Right lung (tissue), 10 donors: ENCODE measurements at places on chromosomes 6 and 20. TPM values are rescaled to one million over a fixed set of nuclear protein-coding genes. Genes with fewer than 3 reads are reported as not detected.
A peak's percentile ranks its signal among the peaks of the same experiment; 100 is the strongest.

DNA sequence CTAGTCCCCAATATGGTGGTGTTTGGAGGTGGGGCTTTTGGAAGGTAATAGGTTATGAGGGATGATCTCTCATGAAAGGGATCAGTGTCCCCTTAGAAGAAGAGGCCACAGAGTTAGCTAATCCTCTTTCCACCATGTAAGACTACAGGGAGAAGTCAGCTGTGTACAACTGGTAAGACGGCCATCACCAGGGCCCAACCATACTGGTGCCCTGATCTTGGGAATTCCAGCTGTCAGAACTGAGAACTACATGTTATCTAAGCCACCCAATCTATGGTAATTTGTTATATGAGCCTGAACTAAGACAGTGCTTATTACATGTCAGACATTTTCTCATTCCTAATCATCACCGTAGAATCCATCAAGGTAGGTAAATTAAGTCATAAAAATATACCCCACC lies 77.7 kb upstream of the ZNF217 start:
- no peak for DNase-seq

DNA sequence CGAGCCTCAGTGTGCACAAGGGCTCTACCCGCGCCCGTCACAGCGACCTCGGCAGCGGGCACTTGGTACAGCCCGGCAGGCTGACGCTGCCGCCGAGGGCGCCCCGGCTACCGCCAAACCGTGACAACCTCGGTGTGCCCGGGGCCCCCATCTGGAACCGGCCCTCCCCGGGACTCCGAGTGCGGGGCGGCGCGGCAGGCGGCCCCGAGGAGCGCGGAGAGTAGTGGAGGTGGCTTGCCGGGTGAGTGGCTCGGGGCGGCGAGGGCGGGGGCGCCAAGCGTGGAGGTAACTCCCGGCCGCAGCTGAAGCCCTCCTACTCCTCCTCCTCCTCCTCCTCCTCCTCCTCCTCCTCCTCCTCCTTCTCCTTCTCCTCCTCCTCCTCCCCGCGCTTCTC lies at the start of gene ISM1:
Gene ISM1, plus strand, starts transcription at position 371 of the 394 bp plus-strand sequence. CDS start 503 bp downstream, outside the sequence.
- DNase-seq, result no peak

The COL19A1 gene
- polyA plus RNA-seq, result 0.84 TPM

The BNIP5 gene
- polyA plus RNA-seq, result not detected

GRCh38 chr6:8335896-8336295 lies 99.4 kb downstream of the SLC35B3 start:
- DNase-seq, result no peak

- DNase-seq, result no peak
Observed at GRCh38 chr6:129130106-129130505, 247.2 kb downstream of the LAMA2 start.

GRCh38 chr6:164107297-164107995 lies 692.9 kb downstream of the QKI start:
- DNase-seq, result no peak

The SLPI gene
- 3.8 TPM for polyA plus RNA-seq

The TRAPPC3L gene
- 0.48 TPM for polyA plus RNA-seq

The MLN gene
- polyA plus RNA-seq, result not detected

DNA sequence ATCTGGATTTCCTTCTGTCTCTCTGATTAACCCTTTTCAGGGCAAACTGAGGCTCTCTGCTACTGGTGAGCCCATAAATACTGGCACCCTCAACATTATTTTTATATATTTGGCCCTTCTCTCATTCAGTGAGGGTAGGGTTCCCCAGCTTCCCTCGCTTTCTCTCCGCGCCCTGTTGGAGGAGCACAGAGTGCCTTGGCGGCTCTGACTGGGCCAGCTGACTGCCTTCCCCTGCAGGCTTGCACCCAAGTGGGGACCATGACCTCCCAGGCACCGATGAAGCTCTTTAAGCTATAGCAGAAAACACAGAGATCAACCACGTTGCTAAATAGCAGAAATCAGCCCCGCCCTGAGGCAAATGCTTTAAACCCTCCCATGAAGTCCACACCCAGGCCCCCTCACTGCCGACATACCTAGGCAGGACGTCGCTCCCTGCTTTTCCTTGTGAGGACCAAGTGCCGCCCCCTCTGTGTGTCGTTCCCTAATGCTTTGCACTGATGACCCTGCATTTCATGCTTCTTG lies 105.0 kb downstream of the HUS1B start:
- no peak for DNase-seq

- DNase-seq, result no peak
Observed at GRCh38 chr20:21027569-21027968, 78.6 kb downstream of the LINC00237 start.

GRCh38 chr6:70459235-70459634 lies 45.9 kb downstream of the FAM135A start:
- DNase-seq, result no peak

The ECHDC1 gene
- polyA plus RNA-seq, result 64.0 TPM

DNA sequence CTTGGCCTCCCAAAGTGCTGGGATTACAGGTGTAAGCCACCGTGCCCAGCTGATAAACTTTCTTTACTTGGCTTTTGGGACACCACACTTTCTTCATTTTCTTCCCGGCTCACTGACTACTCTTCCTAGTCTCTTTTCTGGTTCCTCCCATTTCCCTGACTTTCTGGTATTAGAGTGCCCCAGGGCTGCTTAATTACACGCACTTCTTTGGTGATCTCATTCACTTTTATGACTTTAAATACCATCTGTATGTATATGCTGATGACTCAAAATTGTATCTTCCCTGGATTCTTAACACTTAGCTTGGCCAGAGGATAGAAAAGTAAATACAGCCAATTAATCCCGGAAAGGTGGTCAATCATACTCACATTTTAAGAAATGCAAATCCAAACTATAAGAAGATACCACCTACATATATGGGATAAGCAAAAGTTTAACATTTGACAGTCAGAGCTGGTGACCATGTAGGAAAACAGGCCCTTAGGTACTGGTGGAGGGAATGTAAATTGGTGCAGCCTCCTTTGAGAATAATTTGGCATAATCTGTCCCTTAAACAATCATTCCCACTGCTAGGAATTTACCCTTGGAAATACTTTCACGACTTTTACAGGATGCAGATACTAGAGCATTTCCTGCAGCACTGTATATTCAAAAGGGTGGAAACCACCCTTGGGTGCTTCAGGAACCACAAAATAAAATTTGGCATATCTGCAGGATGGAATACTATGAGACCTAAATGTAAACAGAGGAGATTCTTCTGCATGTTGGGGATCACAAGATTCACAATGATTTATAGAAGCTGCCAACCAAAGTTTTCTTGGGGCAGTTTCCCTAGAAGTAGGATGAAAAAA lies 9.4 kb upstream of the NANP start:
- DNase-seq, result no peak

DNA sequence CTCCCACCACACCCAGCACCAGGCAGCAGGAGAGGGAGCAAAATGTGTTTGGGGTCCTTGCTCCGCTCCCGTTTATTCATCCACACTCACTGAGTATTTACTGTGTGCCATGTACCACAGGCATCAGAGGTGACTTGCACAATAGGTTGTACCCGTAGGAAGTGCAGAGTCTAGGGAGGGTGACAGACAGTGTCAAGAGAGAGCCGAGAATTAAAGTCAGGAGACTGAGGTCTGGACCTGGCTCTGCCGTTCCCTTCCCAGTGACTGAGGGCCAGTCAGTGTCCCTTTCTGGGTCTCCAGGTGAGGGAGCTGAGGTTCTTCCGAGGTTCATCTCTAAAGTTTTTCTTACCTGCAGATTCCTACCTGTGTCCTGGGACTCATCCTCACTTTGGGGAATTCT lies 22.3 kb downstream of the TTBK1 start:
- no peak for DNase-seq

GRCh38 chr6:128252341-128253176 lies 267.8 kb downstream of the PTPRK start:
- no peak for DNase-seq

DNA sequence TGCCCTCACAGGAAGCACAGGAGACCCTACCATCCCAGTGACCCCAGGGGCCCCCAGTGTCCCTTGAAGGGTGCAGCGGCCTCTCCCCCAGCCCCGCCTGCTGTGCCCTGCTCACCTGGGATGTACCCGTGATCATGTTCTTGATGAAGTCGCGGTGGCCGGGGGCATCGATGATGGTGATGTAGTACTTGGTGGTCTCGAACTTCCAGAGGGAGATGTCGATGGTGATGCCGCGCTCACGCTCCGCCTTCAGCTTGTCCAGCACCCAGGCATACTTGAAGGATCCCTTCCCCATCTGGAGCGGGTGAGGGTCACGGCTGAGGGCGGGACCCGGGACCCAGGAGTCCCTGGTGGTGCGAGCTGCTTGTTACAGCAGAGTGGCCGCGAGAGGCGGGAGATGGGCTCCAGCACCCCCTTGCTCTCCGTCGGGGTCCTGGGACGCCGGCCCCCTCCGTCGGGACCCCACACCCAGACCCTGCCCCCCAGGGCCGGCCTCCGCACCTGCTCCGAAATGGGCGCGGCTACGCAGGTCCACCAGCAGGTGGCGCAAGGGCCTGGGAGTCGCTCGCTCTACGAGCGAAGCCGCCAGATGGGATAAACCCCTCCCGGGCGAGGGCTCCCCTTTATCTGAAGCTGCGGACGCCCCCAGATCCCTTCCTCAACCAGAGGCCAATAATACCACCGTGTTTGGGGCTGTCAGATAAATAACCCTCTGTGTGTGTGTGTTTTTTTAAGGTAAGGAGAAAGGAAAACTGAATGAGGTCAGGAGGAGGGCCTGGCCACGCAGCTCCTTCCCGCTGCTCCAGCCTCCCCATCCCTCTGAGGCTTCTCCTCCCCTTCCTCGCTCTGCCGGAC lies 2.9 kb downstream of the EEF1A2 start:
- DNase-seq, result peak; percentile 31

The ROS1 gene
- 85.1 TPM for polyA plus RNA-seq

GRCh38 chr6:163818719-163819118 lies 404.2 kb downstream of the QKI start:
- no peak for DNase-seq

DNA sequence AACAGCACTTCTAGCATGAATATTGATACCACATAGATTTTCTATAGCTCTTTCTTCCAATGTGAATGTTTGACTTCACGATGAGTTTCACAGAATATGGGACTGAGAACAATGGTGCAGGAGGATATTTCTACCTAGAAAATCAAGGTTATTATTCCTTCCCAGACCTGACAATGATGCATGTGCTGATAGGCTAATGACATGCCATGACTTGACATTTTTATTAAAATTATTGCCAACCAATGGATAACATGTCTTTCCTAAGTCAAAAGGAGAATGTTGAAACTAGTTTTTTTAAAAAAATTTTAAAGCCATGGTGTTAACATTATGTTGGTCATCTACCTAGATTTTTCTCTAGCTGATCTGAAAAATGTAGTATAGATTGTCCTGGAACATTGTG lies 923 bp downstream of the IL17A start:
- DNase-seq, result no peak

- no peak for DNase-seq
Observed at GRCh38 chr6:154703124-154703523, 30.1 kb upstream of the SCAF8 start.

DNA sequence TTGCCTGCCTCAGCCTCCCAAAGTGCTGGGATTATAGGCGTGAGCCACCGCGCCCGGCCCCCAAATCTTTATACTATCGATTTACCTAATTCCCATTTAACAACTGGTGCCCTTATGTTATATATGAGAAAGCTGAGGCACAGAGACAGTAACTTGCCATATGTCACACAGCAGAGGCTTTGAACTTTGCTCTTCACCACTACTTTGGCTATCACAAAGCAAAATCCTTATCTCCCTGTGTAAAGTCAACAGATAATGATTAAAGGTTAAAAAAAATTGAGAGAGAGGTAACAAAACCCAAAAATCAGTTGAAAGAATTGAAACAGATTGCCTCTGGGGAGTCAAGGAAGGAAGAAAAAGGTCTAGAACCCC lies 22.3 kb downstream of the ILRUN start:
- DNase-seq, result no peak

The MYBL2 gene
- 20.6 TPM for polyA plus RNA-seq

GRCh38 chr6:7697820-7698623 lies 27.9 kb upstream of the BMP6 start:
- DNase-seq, result no peak

- DNase-seq, result no peak
Observed at GRCh38 chr6:143157131-143157530, 96.4 kb downstream of the AIG1 start.
